ENCODE measurements at places on chromosomes 11 and 22.

DNA sequence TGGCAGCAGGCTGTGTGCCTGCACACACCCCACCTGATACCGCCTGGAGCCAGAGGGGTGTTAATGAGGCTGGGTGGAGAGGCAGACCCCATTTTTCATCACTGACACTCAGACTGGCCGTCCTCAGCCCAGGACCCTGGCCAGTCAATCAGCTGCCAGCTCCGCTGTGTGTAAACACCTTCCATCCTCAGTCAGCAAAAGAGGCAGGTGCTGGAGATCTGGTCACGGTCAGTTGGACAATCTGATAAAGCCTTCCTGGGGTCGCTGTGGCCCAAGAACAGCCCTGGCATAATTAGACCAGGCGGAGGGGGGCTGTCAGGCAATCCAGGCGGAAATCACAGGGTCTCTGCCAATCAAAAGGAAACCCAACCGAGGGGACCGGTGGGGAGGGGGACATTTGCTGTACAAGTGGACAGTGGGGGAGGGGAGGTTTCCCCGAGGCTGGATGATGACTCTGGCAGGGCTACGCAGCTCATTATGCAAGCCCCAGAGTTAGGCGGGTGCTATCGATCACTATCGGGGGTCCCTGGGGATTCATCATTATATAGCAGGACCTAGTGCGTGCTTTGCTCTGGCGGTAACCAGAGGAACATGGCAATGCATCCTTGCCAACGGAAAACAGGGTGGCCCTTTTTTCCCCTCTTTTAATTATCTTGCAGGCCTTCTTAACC is 72.9 kb downstream of the ABTB2 start:
- no peak for DNase-seq

- no peak for DNase-seq
These were observed 23.6 kb downstream of the GDPD5 start for GRCh38 chr11:75502138-75502537.

DNA sequence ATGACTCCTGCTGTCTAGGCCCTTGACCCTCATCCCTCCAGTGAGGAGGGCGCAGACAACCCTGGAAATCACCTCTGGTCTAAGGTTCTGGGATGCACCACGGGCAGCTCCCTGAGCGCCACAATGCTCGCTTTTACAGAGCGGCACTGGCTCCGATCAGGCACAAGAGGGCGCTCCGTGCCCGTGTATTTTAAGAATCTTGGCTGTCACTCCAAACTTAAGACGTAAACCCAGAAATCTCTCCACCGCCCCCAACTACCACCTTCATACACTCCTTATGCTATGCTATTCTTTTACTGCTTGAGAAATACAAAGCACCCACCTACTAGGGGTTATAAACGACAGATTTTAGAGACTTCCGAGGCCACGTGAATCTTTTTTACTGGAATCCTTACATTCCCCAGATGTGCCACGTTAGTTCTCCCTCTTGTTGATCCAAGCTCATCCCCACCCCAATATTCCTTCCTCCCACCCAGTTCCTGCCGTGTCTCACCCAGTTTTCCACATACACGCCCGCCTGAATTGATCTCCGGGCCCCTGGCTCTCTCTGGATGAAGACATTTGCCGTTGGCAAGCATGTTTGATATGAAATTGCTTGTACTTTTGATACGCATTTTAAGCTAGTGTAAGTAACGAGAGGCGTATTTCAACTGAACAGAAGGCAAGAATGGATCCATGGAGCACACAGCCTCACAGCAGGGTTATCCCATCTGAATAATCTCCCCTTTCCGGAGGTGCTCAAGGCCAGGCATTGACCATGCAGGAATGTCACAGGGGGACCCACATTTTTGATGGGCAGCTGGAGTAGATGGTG is 453.5 kb downstream of the OPCML start:
- peak; percentile 2 for DNase-seq

DNA sequence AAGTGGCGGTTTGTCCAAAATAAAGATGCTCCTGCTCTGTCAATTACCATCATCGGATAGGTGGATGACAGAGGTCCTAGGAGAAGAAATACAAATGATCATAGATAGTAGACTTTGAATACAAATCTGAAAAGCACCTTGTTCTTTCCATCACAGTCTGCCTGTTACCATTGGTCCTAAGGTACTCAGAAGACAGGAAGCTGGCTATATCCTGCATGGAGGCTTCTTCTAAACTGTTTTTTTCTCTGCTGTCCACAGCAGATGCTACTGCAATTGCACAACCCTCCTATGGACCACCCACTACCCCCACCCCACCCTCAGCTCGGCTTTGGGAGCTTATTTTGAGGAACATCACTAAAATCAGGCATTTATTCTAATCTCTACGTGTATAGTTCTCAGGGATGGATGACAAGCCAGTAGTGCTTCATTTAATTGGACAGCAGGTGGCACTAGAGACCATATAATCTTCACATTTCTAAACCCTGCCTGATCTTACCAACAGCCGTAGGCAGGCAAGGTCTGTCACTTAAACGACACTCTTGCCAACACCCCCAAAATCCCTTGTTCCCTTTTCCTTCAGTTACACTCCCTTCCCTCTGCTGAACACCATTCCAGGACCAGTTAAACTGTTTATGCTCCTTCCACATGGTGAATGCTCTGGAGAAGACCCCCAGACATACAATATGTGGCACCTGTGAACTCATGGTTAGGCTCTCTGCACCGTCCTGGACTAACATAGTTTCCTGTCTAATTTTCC is 6.6 kb upstream of the PTS start:
- DNase-seq, result peak; percentile 62

GRCh38 chr11:22194907-22195306 is 2.0 kb downstream of the ANO5 start:
- DNase-seq, result no peak

GRCh38 chr22:49575703-49576081 is 252.0 kb downstream of the BRD1 start:
- no peak for DNase-seq

GRCh38 chr11:17714356-17714854 is 5.0 kb upstream of the MYOD1 start:
- DNase-seq, result no peak

- DNase-seq, result no peak
These were observed 147.9 kb upstream of the CADM1 start for GRCh38 chr11:115652094-115652493.

- DNase-seq, result no peak
These were observed 5.2 kb downstream of the SLC15A3 start for GRCh38 chr11:60946601-60947264.

DNA sequence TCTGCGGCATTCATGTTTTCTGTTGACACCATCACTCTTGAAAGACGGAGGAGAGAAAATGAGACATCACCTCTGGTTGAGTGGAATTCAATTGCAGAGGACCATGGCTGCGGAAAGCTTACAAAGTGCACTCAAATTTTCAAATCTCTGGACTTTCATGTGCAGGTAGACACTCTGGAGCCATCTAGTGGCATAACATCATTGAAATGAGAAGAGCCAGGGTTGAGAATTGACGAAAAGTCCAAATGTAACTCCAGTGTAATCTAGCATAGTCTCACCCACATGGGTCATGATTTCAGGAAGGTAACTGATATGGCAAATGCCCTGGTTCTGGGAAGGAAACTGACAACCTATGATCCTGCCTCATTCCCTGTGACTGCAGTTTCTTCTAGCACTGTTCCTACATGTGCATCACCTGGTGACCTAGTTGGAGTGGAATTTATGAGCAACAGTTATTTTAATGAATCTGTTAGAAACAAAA is 687.8 kb downstream of the KCNA4 start:
- DNase-seq, result no peak

- DNase-seq, result no peak
These were observed 330.2 kb upstream of the B3GAT1 start for GRCh38 chr11:134742224-134742612.

DNA sequence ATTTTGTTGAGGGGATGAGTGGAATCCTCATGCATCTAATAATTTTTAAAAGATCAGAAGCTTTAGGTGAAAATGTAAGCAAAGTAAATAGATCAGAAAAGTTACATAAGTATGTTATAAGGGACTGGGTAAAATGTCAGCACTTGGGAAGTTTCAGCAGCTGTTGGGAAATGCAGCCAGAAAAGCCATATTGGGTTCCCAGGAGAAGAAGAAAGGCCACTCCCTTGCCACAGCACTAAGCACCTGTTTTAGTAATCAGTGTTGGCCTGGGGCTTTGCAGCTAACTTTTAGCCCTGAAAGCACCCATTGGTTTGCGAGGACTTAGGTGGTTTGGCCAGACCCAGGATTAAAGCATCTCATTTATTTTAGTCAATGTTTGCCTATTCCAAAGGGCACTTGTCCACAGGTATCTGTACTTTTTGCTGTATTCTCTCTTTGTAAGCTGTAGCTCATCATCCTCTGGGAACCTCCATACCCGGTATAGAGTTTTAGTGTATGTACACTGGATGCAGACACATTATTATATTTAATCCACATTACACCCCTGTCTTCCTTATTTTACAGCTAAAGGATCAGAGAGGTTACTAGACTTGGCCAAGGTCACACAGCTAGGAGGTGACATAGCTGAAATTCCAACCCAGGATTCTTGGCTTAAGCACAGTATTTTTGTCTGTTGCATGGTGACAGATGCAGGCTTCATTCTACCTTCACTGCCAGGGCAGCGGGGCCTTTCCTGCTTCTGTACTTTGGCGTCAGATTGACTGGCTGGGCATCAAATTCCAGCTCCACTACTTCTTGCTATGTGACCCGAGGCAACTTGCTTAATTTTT is 127.7 kb upstream of the SESN3 start:
- no peak for DNase-seq

DNA sequence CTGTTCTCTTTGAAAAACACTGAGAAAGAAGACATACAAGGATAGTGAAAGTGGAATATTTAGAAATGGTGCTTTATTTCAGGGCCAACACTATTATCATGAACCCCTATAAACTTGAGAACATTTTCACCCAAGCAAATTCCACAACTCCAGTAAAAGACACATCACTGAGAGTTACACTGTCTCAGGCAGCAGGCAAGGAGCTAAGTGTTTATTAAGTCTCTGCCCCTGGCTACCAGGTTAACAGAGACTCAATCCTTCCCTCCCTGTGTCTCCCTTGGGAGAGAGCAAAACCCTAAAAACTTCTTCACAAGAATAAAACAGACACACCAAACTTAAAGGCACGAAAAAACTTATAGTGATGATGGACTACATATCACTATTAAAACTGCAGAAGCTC is 18.5 kb downstream of the MPPED2 start:
- DNase-seq, result no peak

DNA sequence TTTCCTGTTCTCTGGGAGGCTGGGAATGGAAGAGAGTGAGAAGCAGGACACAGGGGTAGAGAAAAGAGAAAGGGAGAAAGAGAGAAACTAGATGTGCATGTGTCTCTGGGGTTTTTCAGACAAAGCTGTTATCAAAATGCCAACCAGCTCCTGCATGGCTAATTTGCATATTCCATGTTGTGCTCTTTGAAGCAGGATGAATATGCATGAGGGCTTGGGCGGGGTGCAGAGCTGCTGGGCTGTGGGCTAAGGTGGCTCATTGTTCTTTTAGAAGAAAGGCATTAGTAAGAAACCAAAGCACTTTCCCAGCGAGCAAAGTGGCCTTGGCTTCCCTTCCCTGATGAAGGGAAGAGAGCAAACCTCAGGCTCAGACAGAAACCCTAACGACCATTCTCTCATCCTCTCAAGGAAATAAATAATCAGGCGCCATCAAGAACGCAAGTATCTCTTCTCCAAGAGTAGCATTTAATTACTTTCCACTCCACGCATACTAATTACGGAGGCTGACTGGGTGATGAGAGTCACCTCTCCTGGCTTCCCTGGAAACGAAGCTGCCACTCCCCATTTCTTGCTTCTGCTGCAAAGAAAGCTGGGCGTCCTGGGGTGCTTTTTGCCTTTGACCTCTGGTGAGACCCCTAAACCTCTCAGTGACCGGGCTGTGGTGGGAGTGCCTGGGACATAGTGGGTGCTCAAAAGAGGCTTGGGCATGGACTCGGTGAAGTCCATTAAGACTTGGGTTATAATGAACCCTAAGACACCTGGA is 54.2 kb downstream of the FEZ1 start:
- DNase-seq, result no peak

Measured in KG1 (cell line).